Posterior cingulate gyrus (tissue), 11 donors: ENCODE measurements at places on chromosomes 7 and 10.

GRCh38 chr7:30282735-30283134 is 1.7 kb upstream of the ZNRF2 start:
- DNase-seq = no peak

- peak; percentile 69 for DNase-seq
Measured at GRCh38 chr7:468681-469562, 50.7 kb downstream of the PDGFA start.

GRCh38 chr10:60872451-60872850 is 71.5 kb downstream of the RHOBTB1 start:
- DNase-seq = no peak

DNA sequence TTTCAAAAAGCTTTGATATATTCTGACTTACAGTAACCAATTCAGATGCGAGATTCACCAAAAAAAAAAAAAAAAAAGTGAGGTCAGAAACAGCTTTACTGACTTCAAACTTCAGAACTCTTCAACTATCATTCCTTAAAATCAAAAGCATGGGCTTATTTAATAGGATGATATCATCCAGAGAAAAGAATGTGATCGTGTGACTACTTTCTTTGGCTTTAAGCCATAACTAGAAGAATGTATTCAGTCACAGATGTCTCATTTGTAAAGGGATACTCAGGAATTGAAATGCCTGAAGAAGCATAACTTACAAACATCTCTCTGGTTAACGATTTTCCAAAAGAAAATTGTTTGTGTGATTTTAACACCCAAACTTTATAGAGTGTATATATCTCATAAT is 11.5 kb downstream of the TPK1 start:
- DNase-seq = no peak

DNA sequence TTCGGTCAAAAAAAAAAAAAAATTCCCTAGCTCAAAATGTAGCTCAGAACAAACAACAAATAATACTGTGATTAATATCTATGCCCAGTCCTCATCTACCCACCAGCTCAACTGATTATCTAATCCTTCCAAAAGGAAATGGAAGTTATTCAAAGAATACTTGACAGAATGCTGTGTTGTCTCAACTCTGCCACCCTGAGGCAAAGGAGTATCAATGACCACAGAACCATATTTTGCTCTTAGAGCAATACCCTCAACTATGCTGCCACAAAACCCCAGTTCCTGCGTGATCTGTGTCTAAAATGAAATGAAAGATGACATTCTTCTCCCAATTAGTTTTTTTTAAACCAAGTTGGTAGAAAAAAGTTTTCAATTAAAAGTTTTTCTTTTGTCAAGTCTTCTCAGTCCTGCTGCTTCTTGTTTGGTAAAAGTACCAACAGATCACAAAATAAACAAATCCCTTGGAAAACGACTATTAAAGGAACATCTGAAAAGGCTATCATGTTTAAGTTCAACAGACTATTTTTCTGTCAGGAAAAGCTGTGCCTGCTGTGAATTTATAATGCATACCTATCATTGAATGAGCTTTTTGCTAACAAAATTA is 21.6 kb downstream of the RBM28 start:
- DNase-seq = no peak
